ENCODE measurements at places on chromosomes 11 and 22.

DNA sequence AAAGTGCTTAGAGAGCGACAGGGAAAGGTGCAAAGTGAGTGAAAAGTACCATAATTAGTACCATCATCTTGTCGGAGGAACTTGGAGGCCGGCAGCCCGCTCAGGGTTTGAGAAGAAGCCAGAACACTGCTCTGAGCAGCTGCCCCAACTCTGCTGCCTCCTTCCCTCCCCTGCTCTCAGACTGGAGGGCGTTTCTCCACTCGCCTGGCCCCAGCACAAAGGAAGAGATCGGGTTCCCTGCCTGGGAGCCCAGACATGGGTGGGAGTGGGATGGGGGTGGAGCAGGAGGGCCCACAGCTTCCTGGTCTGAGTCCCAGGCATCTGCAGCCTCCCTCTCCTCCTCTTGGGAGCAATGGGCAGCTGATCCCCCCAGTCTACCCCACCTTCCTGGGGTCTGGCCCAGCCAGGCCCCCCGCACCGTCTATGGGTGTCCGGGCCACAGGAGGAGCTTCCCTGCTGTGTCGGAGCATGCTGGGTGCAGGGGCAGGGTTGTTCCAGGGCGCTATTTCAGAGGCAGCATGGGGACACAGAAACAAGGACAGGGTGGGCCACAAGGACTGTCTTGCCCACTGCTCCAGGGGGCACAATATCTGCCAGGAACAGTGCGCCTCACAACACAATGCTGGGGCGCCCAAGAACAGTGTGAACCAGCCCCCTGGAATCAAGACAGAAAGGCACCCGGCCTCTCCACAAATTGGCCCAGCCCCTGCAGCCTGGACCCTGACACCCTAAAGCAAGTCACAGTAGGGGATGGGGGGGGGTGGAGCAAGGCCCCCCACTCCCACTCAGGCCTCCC lies 4.8 kb downstream of the LIF start:
- DNase-seq = no peak

DNA sequence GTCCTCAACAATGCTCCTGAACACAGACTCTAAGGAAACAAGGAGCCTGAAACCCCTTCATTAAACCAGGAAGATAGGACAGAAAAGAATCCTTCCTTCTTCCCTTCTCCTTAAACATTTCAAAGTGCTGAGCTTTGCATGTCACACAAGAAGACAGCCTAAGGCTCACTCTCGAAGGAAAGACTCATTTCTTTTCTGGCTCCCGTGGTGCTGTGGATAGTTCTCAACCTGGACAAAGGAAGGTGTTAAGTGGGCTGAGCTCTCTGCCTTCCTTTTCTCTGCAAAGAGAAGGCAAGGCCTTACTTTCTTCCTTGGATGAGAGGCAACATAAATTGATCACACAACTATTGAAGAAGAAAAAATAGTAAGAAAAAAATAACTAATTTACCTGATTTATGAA lies 452.4 kb upstream of the DDI1 start:
- DNase-seq = no peak

GRCh38 chr22:20964090-20964798 lies 2.8 kb upstream of the AIFM3 start:
- no peak for DNase-seq

GRCh38 chr11:19374151-19374569 lies 133.4 kb upstream of the E2F8 start:
- no peak for DNase-seq

GRCh38 chr11:2849994-2850770 lies 35.4 kb downstream of the CDKN1C start:
- no peak for DNase-seq

DNA sequence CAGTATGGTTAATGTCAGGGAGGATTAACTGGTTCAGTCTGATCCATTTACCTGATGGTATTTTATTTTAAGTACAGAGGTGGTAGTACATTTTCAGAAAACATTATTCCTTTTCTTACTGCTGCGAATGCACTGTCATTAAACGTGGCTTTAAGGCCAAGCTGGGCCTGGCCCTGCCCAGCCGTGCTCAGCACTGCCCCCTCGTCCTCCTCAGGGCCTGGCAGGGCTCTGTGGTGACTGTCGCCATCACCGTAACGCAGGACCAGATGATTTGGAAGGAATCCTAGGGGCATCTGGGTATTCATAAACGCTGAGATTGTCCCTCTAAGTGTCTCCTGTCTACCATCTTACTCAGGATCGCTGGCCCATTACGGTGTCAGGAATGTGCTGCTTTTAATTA lies 302.0 kb downstream of the TBC1D22A start:
- DNase-seq = no peak

All from T-cell (primary cell).